NCI-H1105 (cell line): ENCODE measurements at places on chromosomes 5 and 9.

DNA sequence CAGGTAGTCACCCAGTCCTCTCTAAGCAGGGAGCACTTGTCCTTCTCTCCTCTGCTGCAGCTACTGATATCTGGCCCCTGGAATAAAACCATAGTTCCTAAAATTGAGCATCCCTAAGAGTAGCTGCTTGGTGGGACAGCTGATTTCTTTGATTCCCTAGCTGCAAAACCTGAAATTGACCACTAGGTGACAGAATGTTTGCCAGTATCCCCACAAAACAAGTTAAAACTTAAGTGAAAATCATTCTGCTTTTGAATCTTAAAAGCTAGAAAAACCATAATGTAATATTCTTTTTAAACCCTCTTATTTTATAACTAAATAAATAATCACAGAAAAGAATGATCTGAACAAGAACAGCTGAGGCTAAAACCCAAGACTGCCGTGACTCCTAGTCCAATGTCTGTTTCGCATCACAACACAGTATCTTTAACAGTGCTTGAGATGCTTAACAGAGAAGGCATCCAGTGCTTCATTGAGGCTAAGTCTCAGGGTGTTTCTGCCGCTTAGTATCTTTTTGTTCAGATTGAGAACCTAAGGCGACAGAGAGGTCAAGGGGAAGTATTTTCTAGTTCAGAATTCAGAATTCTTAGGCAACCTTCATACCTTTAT lies 24.4 kb upstream of the TAL2 start:
- no peak for DNase-seq

DNA sequence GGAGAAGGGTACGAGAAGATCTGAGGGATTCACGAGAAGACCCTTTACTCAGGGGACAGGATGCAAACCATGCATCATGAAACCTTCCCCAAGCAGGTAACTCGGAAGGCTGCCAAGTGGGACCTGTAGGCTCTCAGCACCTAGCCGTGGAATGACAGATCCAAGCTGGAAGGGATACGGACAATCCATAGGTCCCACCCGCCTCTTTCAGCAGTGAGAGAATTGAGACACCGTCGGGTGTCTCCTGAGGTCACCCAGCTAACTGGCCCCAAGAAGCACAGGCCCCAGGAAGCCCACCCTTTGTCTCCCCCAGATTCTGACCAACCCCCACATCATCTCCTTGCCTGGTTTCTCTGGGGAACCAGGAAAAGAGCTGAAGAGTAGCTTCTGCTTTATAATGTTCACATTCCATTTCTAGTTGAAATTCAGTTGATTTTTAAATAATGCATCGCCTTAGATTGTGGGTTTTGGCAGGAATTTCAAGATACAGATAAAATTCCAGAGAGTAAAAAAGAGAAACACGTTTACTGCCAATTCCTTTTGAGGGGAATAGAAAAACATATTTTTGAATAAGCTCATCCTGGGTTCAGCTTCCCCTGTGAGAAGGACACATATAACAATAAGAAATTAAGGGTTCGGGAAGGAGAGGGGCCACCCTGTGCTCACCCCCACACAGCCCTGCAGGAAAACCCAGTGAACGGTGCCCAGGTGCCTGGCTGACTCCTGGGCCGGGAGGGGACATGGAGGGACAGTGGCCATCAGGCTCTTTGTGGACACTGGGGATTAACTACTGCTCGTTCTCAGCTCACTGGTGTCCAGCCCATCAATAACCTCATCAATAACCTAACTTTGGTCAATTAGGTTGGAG lies 51.1 kb downstream of the NSUN2 start:
- no peak for DNase-seq

DNA sequence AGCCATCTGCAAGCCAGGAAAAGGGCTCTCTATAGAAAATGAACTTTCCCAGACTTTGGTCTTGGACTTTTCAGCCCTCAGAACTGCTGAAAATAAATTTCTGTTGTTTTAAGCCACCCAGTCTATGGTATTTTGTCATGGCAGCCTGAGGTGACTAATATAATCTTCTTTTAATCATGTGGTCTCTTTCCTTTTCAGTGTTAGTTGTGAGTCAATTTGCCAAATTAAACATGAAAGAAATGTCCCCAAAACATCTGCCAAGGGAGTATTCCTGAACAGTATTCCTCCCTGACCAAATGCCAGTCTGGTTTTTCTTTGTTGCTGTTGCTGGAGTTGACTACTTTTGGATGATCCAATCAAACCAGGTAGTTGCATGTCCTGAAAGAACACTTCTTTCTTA lies 4.7 kb upstream of the YTHDC2 start:
- no peak for DNase-seq

DNA sequence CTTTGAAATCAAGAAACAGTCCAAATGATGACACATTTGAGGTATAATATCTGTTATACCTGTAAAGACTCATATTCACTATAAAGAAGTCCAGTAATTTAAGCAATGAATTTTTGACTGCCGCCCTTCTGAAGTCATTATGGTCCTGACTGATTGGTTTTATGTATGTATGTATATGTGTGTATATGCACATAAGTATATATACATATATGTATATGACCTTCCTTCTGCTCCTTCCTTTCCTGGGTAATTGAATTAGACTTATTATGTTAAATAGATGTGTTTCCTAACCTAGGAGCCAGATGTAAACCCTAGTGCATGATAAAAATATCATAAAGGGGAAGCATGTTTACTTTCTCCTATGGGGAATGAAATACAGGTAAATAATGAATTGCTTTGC lies 343.1 kb upstream of the BRINP1 start:
- DNase-seq, result no peak

DNA sequence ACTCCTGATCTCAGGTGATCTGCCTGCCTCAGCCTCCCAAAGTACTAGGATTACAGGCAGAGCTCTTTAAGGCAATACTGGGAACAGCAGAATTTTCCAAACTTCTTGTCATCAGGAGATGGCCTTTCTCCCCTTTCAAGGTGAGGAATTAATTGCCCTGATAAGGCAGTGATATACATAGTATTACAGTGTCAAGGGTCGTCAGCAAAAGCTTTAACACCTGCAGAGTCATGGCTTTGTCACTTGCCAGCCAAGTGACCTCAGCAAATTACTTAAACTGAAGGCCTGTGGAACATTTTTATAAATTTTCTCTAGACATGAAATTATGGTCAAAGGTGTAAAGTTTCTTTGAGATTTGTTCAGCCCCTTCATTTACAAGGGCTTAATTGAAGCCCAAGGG lies 59.5 kb downstream of the FBXO38 start:
- DNase-seq, result no peak

- no peak for DNase-seq
These were observed 1190.1 kb downstream of the CDH12 start for GRCh38 chr5:21663082-21663481.

- no peak for DNase-seq
These were observed 76.3 kb downstream of the AOPEP start for GRCh38 chr9:94802793-94803192.
